Fibroblast of the aortic adventitia (primary cell): ENCODE measurements at places on chromosomes 16 and 17. TPM values are rescaled to one million over a fixed set of nuclear protein-coding genes. Genes with fewer than 3 reads are reported as not detected.
A peak's percentile ranks its signal among the peaks of the same experiment; 100 is the strongest.

ASPA gene
- total RNA-seq, result 1.9 and 9.7 TPM in 2 replicates

ZACN gene
- total RNA-seq, result not detected in 2 replicates

ABCA10 gene
- 2.8 and 7.5 TPM in 2 replicates for total RNA-seq

TENT4B gene
- 3.8 and 9.7 TPM in 2 replicates for total RNA-seq

PDILT gene
- not detected in 2 replicates for total RNA-seq

SLFN14 gene
- total RNA-seq, result not detected in 2 replicates

TPSG1 gene
- total RNA-seq, result not detected in 2 replicates

FOXN1 gene
- not detected in 2 replicates for total RNA-seq

PRRT2 gene
- 7.7 and 32.0 TPM in 2 replicates for total RNA-seq

CSF3 gene
- total RNA-seq, result 0.25 TPM in 1 of 2 replicates, not detected in the other

C16orf92 gene
- total RNA-seq, result not detected in 2 replicates

IL4R gene
- total RNA-seq, result 25.6 and 82.3 TPM in 2 replicates

DGKE gene
- total RNA-seq, result 5.2 and 7.8 TPM in 2 replicates

TMC8 gene
- not detected in 2 replicates for total RNA-seq

- peak; percentile 21 for DNase-seq
These were observed 16.2 kb downstream of the PITPNA start for GRCh38 chr17:1546292-1546922.

DNA sequence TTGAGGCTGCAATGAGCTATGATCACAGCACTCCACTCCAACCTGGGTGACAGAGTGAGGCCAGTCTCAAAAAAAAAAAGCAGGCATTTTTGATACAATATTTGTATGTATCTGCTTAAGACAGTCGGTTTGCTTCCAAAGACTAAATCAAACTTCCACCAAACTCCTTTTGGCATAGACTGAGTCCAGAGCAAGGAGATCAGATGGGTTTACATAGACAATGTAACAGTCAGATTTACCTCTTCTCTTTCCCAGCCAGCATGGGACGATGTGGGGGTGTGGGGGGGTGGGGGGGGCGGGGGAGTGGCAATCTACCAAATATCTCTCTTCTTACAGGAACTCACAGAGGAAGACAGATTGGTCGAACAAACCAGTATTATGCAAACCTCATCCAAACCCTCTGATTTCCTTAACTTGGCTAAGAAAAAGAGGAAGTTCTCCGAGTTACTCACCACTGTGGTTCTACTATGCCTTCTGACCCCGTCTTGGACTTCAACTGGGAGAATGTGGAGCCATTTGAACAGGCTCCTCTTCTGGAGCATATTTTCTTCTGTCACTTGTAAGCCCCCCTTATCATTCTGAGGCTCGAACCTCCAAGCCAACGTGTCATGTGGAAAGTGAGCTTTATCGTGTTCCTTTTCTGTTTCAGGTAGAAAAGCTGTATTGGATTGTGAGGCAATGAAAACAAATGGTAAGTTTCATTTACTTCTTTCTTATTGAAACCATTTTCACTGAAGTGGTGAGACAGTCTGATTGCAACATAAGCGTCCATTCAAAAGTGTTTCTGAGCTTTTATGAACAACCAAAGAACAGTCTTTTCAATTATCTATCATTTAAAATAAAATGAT, at the start of gene MILR1:
Gene MILR1, plus strand, starts transcription at position 451 of the 848 bp plus-strand sequence. Its CDS starts 54 bp downstream, at position 505.
- DNase-seq, result peak; percentile 91

DNA sequence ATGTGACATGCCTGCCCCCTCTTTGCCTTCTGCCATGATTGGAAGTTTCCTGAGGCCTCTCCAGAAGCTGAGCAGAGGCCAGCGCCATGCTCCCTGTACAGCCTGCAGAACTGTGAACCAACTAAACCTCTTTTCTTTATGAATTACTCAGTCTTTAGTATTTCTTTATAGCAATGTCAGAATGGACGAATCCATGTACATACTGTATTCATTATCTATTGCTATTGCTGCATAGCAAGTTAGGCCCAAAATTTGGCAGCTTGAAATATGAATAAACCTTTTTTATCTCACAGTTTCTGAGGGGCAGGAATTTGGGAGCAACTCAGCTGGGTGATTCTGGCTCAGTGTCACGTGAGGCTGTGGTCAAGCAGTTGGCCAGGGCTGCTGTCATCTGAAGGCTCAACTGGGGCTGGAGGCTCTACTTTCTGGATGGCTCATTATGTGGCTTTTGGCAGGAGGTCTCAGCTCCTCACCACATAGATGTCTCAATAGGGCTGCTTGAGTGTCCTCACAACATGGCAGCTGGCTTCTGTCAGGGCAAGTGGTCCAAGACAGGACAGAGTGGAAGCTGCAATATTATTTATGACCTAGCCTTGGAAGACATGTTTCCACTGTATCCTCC, 40.0 kb downstream of the SOCS1 start:
- peak; percentile 39 for DNase-seq

DNA sequence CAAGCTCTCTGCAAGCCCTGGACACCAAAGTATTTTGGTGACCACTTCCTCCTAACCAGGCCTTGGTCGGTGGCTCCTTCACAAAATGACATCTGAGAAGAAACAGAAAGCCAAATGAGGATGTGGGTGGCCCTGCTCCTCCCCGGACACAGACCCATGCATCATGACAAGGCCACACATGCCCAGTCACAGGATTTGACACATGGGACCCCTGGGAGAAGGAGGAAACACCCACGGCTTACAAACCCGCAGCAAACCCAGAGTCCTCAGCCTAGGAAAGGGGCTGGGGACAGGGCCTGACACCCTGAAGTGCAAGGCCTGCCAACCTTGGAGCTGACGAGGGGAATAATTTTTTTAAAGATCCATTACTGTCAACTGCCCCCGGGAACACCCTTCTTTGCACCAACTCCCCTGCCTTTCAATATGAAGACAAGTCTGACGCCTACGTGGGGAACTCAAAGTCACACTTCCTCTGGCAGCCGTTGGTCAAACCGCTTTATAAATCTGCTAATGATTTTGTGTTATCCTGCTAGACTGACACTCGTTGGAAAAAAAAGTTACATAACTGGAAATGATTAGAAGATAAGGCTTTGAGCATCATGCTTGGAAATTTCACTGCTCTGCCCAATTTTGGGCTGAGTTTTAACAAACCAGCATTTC, 41.3 kb downstream of the GAS7 start:
- DNase-seq, result no peak

DNA sequence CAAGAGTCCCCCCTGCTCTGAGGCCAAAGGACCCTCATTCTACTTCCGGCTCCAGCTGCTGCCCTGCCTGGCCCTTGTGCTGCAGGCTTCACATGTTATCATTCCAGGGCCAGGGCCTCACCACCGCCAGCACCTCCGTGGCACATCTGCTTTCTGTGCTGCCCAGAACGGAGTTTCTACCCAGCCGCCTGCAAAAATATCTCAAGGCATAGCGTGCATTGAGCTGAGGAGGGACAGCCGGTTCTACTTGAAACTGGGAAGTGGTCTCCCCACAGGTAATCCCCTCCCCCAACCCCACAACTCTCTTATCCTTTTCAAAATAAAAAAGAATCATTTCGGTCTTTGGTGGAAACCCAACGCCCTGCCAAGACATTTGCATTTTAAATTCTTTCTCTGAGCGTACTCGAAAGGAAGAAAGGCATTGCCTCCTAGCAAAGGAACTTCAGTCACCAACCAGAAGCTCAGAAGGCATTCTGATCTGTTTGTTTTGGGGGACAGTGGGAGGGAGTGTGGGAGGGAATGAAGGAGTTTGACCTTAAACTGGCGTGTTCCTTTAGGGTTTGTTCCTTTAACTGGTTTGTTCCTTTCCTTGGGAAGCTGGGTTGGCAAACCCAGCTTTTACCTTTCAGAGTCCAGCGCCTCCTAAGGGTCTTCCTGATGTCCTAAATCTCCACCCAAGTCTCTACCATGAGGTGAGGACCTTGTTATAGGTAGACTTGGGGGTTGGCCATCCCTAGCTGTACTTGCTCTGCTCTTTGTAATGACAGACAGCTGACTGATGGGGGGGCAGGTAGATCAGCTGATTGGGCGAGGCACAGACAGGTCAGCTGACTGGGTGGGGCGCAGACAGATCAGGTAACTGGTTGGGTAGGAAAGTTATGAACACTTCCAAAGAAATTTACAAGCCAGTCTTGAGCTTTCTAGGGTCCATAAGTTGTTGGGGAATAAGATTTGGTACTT, 33.4 kb upstream of the PIK3R6 start:
- no peak for DNase-seq

GRCh38 chr17:10077561-10078299, 120.7 kb downstream of the GAS7 start:
- DNase-seq, result no peak

GRCh38 chr16:5944971-5945370, 847.4 kb upstream of the EEF2KMT start:
- DNase-seq, result no peak

DNA sequence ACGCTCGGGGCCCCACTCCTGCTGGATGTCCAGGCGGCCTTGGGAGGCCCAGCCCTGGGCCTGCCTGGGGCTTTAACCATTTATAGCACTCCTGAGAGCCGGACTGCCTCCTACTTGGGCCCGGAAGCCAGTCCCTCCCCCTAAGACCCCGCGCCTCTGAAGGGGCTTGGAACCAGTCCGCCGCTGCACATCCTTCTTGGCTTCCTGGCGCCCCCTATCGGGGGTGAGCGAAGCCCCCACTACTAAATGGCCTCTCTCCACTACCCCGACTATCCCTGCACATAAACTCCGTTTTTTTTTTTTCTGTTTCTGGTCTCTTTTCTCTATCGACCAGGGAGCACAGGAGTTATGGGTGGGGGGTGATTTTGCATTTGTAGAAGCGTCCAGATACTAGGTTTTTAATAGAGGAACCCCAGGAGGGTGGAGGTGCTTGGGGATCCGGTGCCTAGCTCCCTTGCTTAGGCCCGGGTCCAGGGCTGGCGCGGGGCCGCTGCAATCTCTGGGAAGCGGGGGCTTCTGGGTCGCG, 633 bp upstream of the NOL3 start:
- no peak for DNase-seq

DNA sequence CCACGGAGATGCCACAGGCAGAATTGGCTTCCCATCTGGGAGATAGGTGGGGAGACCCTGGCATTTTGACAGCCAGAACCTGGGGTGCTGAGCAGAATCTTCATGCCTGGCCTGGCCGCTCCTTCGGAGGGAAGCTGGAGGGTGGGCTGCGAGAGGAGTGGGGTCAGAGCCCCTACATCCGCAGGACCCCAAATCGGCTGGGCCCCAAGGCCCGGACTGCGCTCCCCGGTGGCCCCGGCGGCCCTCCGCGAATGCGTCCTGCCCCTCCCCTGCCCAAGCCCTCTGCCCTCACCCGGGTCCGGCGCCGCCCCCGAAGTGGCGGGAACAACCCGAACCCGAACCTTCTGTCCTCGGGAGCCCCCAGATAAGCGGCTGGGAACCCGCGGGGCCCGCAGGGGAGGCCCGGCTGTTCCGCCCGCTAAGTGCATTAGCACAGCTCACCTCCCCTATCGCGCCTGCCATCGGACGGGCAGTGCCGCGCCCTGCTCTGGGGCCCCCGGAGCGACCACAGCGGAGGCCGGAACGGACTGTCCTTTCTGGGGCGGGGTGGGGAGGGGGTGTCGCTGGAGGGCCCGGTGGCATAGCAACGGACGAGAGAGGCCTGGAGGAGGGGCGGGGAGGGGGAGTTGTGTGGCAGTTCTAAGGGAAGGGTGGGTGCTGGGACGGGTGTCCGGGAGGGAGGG, 850 bp upstream of the PNMT start:
- no peak for DNase-seq

GRCh38 chr17:57986841-57987580, 1.0 kb downstream of the VEZF1 start:
- DNase-seq, result peak; percentile 75

DNA sequence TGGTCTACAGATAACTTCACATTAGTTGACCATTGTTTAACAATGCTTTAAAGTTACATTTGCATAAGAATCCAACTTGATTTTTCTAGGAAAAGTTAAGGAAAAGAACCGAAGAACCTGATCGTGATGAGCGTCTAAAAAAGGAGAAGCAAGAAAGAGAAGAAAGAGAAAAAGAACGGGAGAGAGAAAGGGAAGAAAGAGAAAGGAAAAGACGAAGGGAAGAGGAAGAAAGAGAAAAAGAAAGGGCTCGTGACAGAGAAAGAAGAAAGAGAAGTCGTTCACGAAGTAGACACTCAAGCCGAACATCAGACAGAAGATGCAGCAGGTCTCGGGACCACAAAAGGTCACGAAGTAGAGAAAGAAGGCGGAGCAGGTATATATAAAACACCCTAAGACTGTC, 21.7 kb downstream of the ANKRD40CL start:
- DNase-seq, result no peak

- no peak for DNase-seq
These were observed 10.3 kb upstream of the GAS7 start for GRCh38 chr17:10208604-10209193.

- peak; percentile 88 for DNase-seq
These were observed 36.5 kb downstream of the HOXB1 start for GRCh38 chr17:48494335-48494734.

DNA sequence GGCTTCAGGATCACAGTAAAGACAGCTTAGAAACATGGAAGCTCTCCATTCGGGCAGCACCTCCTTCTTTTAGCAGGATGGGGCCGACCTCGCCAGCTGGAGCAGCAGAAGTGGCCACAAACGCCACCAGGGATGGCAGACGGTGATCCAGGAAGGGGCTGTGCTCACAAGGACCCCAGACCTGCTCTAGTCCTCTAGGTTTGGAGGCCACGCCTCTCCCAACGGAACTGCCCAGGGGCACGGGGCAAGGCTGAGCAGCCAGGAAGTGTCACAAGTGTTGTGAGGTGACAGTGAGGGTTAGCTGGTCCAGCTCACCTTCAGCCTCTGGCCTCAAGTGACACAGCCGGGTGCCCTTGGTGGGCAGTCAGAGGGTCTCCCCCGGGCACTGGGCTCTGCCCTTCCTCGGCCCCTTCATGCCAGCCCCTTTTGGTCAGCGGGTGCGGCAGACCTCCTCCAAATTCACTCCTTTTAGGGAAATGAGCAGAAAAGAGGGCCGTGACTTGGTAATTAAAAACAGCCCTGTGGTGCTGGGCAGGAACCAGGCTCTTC, 20.4 kb downstream of the CEP295NL start:
- no peak for DNase-seq

- DNase-seq, result peak; percentile 95
These were observed 749 bp upstream of the MC1R start for GRCh38 chr16:89917773-89918452.

DNA sequence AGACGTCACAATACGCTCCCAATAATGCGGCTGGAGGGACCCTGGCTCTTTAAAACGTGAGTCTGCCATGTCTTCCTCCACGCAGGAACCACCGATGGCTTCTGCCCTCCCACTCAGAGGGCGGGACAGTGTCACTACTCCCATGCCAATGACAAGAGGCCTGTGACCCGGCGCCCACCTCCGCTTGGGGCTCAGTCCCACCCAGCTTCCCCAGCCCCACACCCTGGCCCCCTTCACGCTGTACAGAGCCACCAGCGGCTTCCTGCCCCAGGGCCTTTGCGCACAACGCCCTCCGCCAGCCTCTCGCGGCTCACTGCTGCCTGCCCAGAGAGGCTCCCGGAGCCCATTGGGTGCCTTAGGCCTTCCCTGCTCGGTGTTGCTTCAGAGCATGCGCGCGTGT, 29.5 kb upstream of the ZNF469 start:
- no peak for DNase-seq

DNA sequence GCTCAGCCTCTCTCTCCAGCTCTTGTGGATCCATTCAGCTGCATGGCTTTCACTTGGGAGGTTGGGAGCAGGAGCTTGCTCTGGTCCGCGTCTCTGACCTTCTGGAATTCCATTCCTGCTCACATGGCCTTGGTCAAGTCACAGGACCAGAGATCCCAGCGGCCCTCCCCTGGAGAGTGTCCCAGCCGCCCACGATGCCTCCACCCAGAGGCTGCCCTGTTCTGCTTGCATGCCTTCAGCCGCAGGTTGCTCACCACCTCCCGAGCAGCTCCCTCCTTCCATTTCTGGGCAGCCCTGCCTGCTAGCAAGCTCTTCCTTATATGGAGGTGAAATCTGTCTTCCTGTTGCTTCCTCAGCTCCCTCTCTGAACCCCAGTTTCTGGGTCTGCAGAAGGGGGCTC, 32.6 kb downstream of the RAI1 start:
- peak; percentile 61 for DNase-seq

GRCh38 chr16:85429776-85430522, 183.2 kb upstream of the GSE1 start:
- DNase-seq, result no peak
